ENCODE measurements at places on chromosomes 2 and 18. TPM values are rescaled to one million over a fixed set of nuclear protein-coding genes. Genes with fewer than 3 reads are reported as not detected.

The HJURP gene
- total RNA-seq: 139 TPM

The LTBP1 gene
- total RNA-seq: 0.27 TPM

DNA sequence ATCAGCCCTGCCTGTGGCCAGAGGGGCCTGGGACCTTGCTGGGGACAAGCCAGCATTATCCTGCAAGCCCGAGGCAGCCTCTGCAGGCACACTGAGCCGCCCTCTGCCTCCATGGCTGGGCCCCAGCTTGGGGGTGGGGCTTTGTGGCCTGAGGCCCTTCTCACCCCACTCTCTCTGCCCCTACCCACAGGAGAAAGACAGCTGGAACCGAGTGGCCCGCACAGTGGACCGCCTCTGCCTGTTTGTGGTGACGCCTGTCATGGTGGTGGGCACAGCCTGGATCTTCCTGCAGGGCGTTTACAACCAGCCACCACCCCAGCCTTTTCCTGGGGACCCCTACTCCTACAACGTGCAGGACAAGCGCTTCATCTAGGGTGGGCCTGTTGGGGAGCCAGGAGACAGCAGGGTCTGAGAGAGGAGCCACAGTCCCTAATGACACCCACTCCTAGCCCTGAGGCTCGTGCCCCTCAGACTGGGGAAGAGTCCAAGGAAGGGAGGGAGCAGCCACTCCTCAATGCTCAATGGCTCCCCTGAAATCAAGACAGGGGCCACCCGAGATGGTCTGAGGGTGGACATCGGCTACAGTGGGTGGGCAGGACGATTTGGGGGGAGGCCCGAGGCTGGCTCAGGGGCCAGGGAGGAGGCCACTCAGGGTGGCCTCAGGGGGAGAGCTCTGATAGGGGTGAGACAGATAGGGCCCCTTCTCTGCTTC lies 4.4 kb upstream of the CHRNG start:
- H3K4me3 ChIP-seq: no peak overlapping the region
- peaks cover 5% of the 10 kb centered on the region for H3K27me3 ChIP-seq
- no peak for DNase-seq
- H3K36me3 ChIP-seq: no peaks in the 10 kb centered on the region
- peaks cover 4% of the 10 kb centered on the region for H3K4me1 ChIP-seq

DNA sequence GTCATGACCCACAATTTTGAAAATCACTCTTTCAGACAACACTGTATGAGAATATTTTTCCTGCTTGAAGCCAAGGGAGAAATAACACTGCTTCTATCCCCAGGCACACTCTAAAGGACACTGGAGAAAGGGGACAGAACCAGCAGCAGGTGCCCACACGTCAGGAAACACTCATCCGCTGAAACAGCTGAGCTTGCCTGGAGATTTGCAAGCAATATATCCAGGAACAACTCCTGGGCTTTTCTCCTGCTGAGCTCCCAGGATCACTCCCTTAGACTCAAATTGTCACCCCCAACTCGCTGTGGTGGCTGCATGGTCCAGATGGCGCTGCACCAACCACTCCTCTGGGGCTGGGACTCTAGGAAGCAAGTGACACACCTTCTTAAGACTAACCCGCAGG lies 186.7 kb downstream of the ARL4C start:
- no peak overlapping the region for H3K4me3 ChIP-seq
- peak overlapping the region; percentile 94 for H3K27ac ChIP-seq
- peaks cover 24% of the 10 kb centered on the region for H3K36me3 ChIP-seq
- no peak for DNase-seq
- H3K27me3 ChIP-seq: no peaks in the 10 kb centered on the region
